ENCODE measurements at places on chromosomes 1 and 21.

- no peak for DNase-seq
Measured at GRCh38 chr1:181714428-181714827, 231.1 kb downstream of the CACNA1E start.

- DNase-seq = peak; percentile 93
Measured at GRCh38 chr1:186152620-186153239, 222.3 kb downstream of the TPR start.

DNA sequence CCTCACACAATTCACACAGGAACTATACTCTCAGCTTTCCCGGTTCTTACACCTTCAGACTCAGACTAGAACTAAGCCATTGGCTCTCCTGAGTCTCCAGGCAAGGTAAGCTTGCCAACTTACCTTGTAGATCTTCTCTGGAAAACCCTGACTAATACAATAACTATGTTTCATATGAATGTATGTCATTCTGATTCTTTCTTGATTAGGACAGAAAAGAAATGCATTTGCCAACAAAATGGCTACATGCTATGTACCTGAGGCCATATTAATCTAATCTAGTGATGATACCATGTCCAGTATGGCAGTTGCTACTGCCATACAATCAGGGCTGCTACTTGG is 9.8 kb upstream of the ZSWIM5 start:
- DNase-seq = no peak

DNA sequence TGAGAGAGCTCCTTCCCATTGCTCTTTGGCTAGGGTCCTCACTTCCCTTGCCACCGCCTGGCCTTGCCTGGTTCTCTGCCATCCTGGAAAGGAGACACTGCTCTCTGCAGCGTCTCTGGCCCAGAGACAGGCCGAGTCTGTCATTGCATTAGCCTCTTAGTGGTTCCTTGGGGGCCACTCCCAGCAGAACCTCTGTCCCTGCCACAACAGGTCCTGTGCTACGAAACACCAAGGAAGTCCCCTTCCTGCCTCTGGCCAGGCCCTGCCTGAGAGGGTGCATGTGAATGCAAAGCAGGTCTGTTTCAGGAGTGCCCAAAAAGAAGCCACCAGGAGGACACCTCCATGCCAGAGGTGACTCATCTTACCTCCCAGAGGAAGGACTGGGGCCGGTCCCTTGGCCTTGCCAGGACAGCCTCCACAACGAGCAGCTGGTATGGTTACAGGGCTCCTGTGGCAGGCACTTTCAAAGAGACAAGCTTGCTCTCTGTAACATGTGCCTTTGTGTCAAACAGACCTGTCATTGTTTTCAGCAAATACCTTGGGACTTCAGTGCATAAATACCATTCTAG is 59.6 kb downstream of the VPS26C start:
- DNase-seq = no peak

DNA sequence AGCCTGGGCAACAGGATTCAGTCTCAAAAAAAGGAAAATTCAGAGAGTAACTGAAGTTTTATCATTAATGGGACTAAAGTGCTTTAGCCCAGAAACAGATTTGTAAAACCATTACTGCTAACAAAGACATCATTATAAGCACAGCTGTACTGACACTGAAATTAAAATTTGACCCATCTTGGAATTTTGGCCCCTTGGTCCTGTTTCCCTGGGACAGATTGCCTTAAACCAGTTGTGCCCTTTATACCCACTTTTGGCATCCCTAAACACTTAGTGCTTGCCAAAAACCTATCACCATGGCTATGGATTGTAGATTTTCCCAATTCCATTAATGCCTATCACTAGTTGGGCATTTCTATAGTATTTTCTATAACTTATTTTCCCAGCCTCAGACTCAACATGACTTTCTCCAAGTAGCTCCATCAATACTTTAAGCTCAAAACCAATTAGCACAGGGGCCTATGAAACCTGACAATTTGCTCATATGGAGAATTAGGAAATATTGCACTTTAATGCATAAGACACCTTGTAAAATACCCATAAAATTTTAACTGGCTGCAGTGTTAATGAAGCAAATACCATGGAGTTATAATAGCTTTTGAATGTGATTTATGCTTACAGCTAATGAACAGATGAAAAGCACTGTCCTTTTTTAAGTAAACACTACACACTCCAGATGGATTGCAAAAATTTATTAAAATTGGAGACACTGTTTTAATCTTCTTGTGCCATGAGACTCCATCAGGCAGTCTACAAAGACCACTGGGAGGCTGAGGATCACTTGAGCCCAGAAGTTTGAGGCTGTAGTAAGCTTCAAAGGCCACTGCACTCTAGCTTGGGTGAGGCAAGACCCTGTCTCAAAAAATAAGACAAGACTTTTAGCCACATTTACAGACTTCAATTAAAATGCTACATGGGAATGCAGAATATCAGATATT is 4.3 kb downstream of the GAS5 start:
- no peak for DNase-seq

DNA sequence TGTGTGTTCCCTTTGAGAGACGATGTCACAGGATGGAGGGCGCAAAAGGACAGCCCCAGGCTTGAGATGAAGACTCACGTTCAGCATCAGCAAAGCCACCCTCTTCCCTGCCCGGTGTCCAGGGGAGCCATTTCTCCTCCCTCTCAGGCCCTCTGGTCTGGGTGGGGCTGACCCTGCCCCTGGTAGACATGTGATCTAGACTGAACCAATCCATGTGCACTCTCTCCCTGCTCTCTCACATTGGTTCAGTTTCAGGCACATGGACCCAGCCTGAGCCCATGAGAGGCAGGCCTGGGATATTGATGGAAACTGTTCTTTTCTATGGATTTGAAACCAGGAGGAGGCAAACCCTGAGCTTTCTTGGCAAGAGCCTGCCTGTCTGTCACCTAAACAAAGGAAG is 115.6 kb upstream of the IGSF21 start:
- no peak for DNase-seq

Data from T47D (cell line).